Stimulated activated CD4-positive, alpha-beta T cell treated with anti-CD3 and anti-CD28 coated beads, Interleukin-1b, Interleukin-23, amount 100 ng/mL, for 1 hour (primary cell): ENCODE measurements at places on chromosomes 2 and 18.

- no peak for DNase-seq
These were observed 26.0 kb upstream of the C1QL2 start for GRCh38 chr2:119184512-119184911.

DNA sequence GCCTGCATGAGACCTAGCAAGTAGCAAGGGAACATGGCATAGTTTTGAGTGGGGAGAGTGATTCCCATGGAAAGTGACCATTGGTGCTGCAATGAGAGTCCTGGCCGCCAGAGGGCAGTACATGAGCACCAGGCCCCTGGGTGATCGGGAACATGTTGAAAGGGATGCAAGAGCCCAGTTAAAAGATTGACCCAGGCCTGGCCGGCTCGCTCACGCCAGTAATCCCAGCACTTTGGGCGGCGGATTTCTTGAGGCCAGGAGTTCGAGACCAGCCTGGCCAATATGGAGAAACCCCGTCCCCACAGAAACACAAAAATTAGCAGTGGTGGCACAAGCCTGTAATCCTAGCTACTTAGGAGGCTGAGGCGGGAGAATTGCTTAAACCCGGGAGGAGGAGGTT, 22.2 kb downstream of the FAP start:
- DNase-seq = no peak

- DNase-seq = no peak
These were observed 674.1 kb downstream of the NYAP2 start for GRCh38 chr2:226073496-226074160.

DNA sequence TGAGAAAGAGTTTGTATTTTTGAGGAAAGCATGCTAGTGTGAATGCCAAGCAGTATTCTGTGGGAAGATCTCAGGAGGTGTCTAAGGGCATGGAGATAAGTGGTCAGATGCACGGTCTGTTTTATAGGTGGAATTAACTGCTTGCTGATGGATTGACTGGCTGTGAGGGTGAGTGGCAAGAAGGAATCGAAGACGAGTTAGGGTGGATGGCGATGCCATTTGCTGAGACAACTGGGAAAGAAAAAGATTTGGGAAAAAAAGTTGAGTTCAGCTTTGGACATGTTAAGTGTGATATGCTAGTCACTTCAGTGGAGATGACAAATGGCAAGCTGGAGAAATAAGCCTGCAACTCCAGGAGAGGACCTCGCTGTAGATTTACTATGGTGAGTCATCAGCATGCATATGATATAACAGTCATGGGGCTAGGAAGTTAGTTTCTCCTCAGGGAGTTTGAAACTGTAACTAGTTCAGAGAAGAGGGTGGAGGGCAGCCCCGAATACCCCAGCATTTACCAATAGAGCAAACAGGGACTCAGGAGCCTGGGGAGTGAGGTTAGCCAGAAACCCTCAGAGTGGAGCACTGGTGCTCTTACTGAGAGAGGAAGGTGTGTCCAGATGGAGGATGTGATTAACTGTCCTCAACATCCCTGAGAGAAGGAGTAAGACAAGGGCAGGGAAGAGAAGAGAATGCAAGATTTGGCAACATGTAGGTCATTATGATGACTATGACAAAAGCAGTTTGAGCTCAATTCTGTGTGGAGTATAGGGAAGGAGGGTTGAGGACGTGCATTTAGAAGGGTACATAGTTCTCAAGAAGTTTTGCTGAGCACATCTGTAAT, 2.0 kb upstream of the HK2 start:
- no peak for DNase-seq

DNA sequence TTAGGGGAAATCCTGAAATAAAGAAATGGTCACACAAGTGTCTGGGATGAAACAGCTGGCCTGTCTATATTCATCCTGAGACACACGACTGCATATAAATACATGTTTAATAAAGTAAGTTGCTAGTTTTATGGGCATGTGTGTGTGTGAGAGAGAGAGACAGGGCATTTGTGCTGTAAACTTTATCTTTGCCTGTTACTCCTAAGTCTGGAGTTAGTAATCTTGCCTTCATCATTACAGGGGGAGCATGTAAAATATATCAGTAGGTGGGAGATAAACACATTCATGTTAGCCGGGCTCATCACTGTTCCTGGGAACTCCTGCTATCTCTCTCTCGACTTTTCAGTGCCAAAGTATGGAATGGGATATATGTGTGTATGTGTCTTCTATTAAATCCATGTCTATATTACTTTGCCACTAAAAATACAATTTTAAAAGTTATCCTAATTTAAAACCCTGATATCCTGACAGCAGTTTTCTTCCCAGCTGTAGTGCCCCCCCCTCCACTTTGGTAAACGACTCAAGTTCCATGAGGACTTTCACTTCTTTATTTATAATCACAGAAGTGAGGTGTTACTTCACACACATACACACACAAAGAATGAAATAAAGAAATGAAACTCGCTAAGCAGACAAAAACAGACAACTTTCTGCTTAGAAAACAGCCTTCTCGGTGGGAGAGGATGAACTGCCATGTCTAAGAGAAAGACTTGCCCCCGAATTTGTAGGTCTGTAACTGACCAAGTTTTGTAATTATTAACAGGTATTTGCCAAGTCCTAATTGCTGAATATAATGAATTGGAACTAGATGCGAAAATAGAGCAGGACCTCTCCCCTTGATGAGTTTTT, 947 bp downstream of the ZEB2 start:
- no peak for DNase-seq

DNA sequence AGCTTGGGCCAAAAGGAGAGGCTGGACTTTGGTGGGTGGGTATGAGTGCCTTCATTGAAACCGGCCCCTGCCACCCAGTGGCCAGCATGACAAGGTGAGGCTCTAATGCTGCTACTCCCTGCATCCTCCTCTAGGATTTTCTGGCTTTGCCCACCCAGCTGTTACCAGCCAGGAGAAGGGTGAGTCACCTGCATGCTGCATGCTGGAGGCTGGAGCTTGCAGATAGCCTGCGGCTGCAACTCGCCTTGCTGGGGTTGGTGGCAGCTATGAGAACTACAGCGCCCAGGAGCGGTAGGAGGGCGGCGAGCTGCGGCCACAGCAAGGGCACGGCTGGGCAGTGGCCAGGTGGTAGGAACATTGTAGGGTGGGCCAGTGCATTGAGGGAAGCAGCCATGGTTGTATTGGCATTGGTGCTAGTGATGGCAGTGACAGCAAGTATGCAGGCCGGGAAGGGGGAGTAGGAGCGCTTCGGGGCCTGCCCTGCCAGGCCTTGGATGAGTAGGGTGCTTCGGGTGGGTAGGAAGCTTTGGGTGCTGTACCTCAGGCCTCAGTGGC, 75.4 kb upstream of the SLC35G4 start:
- no peak for DNase-seq

- DNase-seq = no peak
These were observed 1.4 kb downstream of the ALMS1 start for GRCh38 chr2:73386894-73387636.

DNA sequence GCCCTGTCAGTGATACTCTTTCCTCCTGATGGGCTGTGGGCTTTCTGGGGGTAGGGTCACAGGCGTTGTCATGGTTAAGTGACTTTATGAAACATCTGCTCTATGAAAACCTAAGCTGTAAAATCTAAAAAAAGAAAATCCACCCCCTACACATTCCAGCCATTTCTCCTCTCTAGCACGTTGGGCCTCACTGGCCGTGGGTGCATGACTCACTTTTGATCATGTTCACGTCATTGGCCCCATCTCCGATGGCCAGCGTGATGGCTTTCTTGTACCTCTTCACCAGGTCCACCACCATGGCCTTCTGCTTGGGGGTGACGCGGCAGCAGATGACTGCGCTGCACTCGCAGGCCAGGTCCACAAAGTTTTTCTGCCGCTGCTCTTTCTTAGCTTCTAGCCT, 39.3 kb upstream of the NARS1 start:
- no peak for DNase-seq

GRCh38 chr2:232999354-232999753, 13.7 kb downstream of the NGEF start:
- no peak for DNase-seq

- DNase-seq = no peak
These were observed 18.4 kb upstream of the YES1 start for GRCh38 chr18:830315-830901.

- DNase-seq = no peak
These were observed 133.2 kb downstream of the ARHGAP15 start for GRCh38 chr2:143262389-143262788.

- no peak for DNase-seq
These were observed 381.0 kb upstream of the MEX3C start for GRCh38 chr18:51578406-51578980.

DNA sequence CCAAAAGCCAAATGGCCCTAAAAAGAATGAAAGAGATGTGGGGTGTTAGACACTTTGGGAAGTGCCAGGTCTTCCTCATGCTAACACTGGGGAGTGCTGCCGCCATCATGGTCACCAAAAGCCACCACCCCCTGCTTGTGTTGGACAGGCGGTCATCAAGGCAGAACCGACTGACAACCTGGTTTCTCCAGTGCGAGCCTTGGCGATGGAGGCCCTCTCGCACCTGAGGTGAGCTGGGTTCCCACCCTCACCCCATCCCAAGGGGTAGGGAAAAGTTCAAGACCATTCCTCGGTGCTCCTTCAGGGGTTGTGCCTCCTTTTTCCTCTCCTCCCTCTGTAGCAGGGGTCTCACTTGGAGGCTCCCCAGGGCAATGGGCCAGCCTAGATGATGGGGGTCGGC, 33.6 kb downstream of the MROH2A start:
- DNase-seq = no peak
